Retinal pigment epithelial cell (primary cell): ENCODE measurements at places on chromosomes 13 and 19.

GRCh38 chr13:74575729-74576125, 441.5 kb upstream of the KLF12 start:
- no peak for DNase-seq

- no peak for DNase-seq
These were observed 2.4 kb upstream of the SIX5 start for GRCh38 chr19:45771311-45771933.

GRCh38 chr13:73462241-73462640, 403.4 kb downstream of the KLF5 start:
- DNase-seq, result no peak

DNA sequence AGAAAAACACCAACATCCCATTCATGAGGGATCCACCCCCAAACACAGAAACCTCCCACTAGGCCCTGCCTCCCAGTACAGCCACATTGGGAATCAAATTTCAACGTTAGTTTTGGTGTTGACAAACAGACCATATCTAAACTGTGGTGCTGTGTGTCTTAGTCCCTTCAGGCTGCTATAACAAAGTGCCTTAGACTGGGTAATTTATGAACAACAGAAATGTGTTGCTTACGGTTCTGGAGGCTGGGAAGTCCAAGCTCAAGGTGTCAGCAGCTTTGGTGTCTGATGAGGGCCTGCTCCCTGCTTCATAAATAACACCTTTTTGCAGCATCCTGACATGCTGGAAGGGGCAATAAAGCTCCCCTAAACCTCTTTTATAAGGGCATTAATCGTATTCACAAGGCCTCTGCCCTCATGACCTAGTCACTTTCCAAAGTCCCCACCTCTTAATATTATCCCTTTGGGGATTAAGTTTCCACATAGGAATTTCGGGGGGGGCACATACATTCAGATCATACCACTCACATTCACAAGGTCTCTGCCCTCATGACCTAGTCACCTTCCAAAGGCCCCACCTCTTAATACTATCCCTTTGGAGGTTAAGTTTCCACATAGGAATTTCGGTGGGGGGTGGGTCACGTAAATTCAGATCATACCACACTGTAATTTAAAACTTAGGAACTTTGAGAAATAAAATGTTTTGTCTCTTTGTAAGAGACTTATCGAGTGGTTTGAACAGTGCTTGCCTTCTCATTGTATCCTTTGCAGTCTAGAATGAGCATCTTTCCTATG, 27.5 kb downstream of the ZNF507 start:
- DNase-seq, result peak; percentile 59

DNA sequence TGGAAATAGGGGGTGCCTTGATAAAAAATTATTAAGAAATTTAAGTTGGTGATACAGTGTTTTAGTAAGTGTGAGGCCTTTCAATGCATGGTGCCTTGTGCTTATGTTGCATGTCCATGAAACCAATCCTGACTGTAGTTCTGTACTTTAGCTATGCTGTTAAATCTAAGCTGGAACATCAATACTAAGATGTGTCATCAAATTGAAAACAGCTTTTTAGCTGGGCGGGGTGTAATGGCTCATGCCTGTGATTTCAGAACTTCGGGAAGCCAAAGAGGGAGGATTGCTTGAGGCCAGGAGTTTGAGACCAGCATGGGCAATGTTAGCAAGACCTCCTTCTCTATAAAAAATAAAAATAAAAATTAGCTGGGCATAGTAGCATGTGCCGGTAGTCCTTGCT, 930.3 kb upstream of the PCDH9 start:
- no peak for DNase-seq

- DNase-seq, result no peak
These were observed 13.3 kb downstream of the DACH1 start for GRCh38 chr13:71853725-71854124.

- DNase-seq, result no peak
These were observed 252.5 kb downstream of the LHFPL6 start for GRCh38 chr13:39350461-39350881.

DNA sequence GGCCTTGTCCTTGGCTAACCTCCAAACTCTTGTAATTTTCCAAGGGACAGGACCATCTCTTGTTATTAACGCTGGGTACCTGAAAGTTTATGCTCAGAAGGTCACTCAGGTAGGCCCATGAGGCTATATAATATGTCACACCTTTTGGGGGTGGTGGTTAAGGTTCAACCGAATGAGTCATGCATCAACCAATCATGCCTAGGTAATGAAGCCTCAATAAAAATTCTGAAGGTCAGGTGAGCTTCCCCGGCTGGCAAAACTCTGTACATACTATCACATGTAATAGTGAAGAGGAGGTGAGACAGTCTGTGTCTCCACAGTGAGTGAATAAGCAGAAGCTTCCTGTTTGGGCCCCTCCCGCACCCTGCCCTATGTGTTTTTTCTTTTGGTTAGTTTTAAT, 424.9 kb downstream of the PCDH17 start:
- no peak for DNase-seq

GRCh38 chr19:29533578-29534544, 8.1 kb downstream of the VSTM2B start:
- DNase-seq, result no peak

DNA sequence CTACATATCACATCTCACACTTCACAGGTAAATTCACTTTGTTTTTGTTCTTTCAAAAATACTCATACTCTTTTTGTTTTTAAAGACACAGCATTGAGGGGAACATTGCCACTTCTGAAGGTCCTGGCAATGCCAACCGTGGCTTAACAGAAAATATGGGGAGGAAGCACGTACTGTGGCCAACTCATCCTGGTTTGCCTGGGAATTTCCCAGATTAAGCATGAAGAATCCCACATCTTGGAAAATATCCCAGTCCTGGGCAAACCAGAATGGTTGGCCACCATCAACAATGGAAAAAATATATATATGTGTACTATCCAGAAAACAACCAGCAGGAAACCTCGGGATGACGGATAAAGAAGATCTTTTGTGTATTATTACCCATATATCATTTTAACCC, 1032.2 kb upstream of the SLC10A2 start:
- DNase-seq, result no peak

DNA sequence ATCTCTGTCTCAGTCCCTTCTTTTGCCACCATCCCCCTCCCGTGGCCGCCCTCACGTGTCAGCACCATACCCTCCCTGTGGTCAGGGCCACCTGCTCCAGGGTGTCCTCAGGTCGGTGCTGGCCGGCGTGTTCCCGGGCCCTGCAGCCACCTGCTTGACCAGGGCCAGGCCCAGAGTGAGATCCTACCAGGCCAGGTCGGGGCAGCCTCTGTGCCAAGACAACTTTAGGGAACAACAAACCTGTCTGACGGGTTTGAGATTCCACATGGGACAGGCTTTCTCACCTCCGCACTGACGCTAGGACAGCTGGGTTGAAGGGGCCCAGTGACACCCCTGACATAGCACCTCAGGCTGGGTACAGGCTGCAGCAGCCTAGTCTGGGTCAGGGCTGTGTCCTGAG, 7.5 kb upstream of the SBNO2 start:
- DNase-seq, result no peak

DNA sequence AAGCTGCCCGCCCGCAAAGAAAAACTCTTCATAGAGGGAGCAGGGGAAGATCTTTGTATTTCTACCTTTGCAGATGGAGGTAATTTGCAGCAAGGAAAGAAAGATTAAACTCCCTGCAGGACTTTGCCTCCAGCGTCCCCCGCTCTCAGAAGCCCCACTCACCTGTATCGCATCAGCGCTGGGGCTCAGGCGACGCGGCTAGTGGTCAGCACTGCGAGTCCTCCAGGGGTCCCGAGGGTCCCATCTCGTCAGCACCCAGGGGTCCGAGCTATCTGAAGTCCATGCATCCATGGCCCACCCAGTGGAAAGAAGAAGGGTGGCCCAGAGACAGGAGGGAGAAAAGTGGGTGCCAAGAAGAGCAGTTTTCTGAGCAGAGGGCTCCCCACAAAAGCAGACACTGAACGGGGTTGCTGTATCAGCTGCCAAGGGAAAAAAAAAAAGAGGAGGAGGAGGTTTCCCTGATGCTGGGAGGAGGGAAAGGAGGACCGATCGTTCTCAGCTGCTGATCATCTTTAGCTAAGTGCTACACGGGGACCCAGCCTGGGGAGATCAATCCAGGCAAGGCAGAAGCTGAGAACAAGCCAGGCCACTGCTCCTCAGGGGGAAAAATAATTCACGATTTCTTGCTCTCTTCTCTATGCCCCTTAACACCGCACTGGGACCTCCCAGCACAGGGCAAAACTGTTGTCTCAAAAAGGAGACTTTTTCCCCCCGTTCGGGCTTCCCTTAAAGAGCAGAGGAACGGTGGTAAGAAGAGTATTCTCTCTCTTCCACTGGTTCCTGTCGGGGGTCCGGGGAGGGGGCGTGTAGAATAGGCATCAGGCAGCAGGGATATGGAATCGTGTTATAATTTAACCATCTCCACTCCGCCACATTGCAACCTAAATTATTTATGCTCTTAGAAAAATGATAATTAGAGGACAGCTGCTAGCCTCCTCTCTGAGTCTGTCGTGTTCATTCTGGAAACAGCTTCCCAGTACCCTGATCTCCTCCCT, 117.7 kb upstream of the CACNA1A start:
- DNase-seq, result no peak

DNA sequence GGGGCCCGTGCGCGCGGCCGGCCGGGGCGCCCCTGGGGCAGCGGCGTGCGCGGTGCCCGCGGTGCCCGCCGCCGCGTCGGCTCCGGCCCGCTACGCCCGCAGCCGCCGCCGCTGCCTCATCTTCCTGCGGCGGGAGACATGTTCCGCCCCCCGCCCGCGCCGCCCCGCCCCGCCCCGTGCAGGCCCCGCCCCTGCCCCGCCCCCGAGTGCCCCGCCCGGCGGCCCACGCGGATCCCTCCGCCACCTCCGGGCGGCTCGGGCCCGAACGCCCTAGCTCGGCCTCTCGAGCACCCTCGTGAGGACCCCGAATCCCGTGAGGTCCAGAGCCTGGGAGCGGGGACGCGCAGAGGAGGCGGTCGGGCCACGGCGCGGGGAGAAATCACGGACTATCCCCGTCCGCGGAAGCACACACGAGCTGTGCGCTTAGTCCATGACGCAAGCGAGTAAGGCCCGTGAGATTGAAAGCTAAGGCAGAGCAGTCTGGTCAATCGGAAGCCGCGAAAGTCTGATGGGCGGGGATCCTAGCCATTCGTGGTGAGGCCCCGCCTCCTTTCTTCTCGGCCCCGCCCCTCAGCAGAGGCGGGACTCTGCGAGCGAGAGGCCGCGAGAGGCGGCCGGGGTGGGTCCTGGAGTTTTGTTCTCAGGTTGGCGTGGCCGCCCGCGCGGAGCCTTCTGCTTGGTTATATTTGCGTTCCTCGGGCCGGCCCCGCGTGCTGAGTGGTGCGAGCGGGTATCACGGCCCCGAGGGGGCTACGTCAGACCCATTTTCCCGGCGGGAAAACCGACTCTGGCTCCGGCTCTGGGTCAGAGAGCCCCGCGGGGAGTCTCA, at the start of gene TCF3:
Gene TCF3 (minus strand): TSS at position 145 of the 829 bp plus-strand sequence. CDS start 2,367 bp downstream, outside the sequence.
- DNase-seq, result peak; percentile 94

GRCh38 chr13:98557937-98558792, 18.7 kb downstream of the STK24 start:
- peak; percentile 94 for DNase-seq

DNA sequence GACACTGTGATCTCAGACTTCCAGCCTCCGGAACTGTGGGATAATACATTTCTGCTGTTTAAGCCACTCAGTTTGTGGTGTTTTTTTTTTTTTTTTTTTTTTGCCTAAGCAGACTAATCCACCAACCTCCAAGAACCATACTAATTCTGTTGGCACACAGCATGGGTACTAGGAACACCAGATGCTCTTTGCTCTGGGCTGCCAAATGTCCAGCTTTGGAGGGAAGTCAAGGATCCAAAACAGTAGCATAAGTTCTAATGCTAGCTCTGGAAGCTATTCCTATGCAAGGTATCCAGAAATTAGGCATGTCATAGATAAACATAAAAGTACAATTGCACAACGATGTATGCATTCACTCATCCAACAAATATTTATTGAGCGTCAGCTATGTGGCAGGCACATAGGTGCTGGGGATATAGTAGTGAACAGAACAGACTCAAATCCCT, 64.5 kb upstream of the WDFY2 start:
- DNase-seq, result no peak

GRCh38 chr13:50800091-50800739, 43.3 kb downstream of the DLEU7 start:
- no peak for DNase-seq

- no peak for DNase-seq
These were observed at the start of gene SULT2A1 for GRCh38 chr19:47886010-47886559. Gene SULT2A1, minus strand, starts transcription at chr19:47886315. Its CDS starts 58 bp downstream, at chr19:47886257.

DNA sequence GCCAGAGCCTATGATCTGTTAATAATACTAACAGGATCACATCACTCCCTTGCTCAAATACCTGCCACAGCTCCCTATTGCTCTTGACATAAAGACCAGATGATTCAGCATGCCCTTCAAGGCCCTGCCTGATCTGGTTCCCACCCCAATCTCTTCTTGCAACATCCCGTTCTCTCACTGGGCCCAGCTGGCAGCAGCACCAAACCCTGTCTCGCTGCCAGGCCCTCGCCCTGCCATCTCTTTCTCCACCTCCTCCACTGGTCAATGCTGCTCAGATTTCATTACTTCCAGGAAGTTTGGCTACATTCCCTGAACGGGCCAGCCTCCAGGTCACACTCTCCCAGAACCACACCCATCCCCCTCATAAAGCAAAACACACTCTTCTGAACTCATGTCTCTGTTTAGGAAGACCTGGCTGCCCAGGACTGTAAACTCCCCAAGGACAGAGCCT, 8.6 kb upstream of the BCAT2 start:
- no peak for DNase-seq

DNA sequence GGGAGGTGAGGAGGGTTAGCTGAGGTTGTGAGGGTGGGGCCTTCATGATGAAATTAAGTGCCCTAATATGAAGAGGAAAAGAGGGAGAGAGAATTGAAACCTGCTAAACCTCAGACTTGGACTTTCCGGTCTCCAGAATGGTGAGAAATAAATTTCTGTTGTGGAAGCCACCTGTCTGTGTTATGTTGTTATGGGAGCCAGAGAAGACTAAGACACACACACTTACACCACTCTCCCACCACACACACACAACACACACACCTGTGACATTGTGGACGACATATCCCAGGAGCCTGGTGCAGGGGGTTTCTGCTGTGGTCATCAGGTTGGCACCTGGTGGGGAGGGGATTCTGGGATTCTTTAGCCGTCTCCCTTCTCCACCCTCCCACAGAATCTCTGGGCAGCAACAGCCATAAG, 14.0 kb downstream of the KLK4 start:
- no peak for DNase-seq

DNA sequence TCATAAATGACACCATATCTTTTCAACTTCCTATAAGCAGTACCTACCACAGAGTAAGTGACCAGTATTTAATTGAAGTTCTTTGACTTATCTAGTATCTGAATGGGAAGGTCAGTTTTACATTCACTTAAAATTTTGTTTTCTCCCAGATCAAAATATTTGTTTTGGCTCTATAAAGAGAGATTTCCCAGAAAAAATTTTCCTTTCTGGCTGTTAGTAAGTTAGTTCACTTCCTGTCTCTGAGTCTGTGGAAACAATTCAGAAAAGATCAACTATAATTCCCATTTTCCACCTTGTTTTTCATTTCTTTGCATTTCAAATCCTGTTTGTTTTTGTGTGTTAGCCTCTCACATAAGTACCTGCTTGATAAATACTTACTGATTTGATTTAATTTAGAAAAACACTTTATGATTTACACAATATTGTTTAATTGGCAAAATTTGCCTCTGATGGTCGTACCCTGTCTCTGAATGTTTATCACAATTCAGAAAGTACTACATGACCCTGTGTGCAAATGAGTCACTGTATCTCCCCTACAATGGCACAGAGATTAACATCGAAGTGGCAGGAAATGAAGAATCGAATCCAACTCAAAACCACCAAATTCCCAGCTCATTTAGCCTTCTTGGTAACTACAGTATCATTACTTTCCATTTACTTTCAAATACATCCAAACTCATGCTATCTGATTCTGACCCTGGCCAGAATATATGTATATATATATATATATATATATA, 15.4 kb upstream of the MED4 start:
- DNase-seq, result peak; percentile 16

GRCh38 chr19:30762651-30763050, 390.5 kb downstream of the ZNF536 start:
- DNase-seq, result no peak
